ENCODE measurements at places on chromosomes 2 and 18.

DNA sequence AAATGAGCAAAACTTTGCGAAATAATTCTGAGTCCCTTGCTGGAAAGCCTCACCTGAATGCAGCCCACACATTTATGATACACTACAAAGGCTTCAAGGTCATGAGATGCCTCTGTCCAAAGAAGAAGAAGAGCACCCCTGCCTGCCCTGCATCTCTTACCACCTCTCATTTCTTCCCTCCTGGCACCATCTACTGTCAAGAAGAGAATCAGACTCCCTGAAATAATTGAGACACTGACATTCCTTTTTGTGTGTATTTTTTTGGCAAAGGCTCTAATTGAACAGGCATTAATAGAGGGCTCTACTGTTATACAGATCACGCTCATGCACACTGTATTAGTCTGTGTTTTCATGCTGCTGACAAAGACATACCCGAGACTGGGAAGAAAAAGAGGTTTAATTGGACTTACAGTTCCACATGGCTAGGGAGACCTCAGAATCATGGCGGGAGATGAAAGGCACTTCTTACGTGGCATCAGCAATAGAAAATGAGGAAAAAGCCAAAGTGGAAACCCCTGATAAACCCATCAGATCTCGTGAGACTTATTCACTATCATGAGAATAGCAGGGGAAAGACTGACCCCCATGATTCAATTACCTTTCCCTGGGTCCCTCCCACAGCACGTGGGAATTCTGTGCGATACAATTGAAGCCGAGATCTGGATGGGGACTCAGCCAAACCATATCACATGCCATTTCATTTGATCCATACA, 176.3 kb downstream of the ALPK2 start:
- DNase-seq = no peak

- no peak for DNase-seq
Observed at GRCh38 chr2:74051504-74051903, 66.8 kb downstream of the TET3 start.

- DNase-seq = no peak
Observed at GRCh38 chr2:224175538-224175937, 136.5 kb upstream of the SERPINE2 start.

GRCh38 chr2:42804891-42805290, 12.5 kb upstream of the HAAO start:
- DNase-seq = no peak

DNA sequence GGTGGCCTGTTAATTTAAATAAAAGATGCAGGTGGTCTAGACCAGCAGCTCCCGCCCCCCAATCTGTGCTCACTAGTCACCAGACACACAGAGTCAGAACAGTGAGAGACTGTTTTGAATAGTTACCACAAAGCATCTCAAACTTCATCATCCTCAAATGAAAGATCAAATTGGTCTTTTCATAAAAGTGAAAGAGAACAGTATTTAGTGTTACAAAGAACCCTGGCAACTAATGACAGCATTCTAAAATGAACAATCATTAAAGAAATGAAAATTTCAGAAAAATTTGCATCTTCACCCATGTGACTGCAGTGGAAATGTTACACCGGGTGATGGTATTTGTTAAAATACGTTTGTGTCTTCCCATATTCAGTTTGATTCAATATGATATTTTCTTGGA, 65.5 kb upstream of the PMAIP1 start:
- DNase-seq = no peak

DNA sequence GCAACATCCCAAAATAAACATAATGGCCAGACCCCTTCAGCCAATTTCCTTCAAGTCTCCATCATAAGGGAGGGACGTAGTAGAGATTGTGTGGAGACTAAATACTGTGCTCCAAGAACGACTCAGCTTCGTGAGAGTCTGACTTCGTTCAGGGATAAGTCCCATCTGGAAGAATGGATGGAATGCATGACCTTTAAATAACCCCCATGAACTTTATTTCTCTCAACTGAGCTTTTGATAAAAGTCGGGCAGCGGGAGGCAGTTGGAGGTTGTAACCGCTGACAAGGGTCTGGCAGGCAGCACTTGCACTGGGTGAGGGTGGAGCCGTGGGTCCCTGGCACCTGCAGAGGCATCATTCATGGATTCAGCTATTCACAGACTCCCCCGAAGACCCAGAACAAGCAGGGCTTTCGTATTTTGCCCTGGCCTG, 115.9 kb downstream of the ZFP36L2 start:
- no peak for DNase-seq

GRCh38 chr2:654896-655295, 22.3 kb downstream of the TMEM18 start:
- no peak for DNase-seq

GRCh38 chr2:238802957-238803356, 44.9 kb upstream of the TWIST2 start:
- DNase-seq = no peak

DNA sequence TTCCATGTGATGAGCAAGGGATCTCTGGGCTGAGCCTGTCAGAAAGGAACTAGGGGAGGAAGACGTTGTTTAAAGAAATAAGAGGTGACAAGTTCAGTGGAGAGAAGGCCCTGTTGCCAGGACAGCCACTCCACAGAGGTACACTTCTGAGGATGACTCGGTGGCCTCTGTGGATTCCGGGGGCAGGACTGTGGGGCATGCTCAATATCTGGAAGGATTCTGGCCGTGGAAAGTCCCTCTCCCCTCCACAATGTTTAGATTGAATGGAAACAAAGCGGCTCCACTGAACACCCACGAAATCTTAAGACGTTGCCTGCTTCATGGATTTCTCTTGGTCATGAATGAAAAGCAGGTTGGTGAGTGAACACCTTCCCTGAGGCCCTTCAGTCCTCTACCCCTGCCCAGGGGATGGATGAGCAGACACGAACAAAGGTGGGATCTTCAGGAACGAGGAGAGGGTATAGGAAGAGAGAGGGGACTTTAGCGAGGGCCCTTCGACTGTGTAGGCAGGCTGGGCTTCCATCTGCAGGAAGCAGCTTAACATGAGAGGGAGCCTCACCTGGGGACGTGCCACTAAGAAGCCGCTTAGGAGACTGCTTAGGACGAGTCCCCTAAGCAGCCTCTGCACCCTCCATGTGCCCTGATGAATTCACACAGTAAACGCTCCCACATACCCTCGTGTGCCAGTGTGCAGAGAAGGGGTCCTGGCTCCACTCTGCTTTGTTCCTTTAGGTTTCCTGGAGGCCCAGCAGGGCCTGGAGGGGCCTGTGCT, 1.9 kb downstream of the NTSR2 start:
- no peak for DNase-seq

GRCh38 chr2:214310319-214310718, 100.5 kb upstream of the VWC2L start:
- DNase-seq = no peak

GRCh38 chr18:56910967-56911366, 235.9 kb upstream of the BOD1L2 start:
- no peak for DNase-seq
